ENCODE measurements at places on chromosomes 7 and 10. TPM values are rescaled to one million over a fixed set of nuclear protein-coding genes. Genes with fewer than 3 reads are reported as not detected.

The ACSL5 gene
- total RNA-seq = 38.8 TPM

The MGAM2 gene
- 0.05 TPM for total RNA-seq

The GNAI1 gene
- total RNA-seq = 81.2 TPM

The TMEM176A gene
- 20.8 TPM for total RNA-seq

The PKD1L1 gene
- 1.3 TPM for total RNA-seq

The GPR26 gene
- total RNA-seq = not detected

The TUBB8 gene
- total RNA-seq = not detected

The HPS6 gene
- 11.1 TPM for total RNA-seq

DNA sequence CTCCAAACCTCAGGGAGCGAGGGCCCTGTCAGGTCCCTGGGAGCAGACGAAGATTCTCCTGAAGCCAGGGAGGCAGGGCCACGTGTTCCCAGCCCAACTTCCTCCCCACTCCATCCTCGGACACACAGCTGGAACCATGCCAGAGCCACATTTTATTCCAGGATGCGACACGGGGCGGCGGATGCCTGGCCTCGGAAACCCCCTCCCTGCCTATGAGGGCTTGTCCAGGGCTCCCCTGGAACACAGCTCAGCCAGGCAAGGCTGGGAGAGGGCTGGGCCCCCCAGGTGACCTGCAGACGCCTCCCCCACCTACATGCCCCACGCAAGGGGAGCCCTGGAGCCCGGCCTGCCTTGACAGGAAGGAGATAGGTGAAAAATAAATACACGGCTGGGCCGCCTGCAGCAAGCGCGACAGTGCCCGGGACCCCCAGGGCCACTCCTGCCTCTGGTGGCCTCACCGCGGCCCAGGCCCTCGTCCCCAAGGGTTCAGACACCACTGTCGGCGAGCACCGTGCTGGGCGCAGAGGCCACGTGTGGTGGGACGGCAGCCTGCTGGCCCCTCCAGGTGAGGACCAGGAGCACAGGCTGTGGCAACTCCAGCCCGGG is 21.5 kb downstream of the GET4 start:
- no peak for DNase-seq

- no peak for DNase-seq
Observed at GRCh38 chr10:110057456-110057855, 49.7 kb downstream of the ADD3 start.

DNA sequence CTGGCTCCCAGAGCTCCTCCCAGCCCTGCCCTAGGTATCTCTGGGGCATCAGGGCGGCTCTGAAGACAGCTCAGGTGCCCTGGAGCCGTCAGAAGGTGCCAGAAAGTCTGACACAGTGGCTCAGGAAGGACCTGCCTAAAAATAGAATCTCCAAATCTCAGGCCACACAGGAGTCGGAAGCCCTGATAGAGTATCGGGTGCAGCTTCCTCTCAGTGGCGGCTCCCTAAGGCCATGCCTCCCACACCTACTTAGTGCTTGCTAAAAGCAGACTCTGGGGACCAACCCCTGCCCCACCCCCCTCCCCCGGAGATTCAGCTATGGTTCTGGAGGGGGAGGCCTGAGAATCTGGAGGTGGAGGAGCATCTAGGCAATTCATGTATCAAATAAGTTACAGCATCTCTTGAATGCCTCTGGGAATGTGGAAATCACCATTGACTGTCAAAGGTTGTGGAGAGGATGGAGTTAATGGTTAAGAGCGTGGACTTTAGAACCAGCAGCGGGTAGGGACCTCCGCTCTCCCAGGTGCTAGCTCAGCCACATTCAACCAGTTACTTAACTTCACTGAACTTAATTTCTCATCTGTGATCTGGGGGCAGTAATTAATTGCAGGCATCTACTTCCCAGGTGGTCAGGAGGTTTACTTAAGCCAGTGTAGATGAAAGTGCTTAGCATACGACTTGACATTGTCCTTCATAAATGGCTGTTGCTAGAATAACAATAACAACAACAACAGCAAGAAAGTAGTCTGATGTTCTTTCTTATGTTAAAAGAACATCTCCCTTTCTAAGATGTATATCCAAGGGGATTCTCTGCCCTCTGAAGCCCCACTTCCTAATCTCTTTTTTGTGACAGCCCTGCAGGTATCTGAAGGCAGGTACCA is 38.6 kb upstream of the MXI1 start:
- no peak for DNase-seq

GRCh38 chr7:139655305-139655704 is 122.5 kb downstream of the HIPK2 start:
- DNase-seq = no peak

DNA sequence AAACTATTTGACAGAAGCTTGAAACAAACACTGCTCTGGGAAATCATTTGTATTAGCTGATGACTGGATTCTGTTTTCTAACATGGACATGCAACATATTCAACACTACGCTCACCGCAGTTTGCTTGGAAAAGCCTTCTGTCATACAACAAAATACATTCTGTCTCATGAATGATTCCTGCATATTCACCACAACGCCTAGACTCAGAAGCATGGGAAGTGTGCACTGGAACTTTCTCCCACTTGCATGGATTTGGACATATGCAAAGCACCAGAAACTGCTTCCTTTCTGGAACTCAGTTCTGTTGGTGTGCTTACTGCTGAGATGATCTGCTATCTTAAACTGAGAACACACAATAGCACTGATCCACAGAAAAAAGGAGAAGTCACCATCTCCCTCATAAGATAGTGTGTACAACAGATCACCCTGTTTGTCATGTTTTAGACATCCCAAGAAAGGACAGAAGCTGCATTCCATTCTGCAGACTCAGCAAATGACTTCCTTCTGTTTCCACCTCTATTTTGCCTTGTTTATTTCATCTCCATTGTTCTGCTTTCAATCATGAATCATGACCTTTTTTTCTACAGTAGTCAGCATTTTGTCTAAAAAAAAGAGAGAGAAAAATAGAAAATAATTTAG is 115.8 kb downstream of the HTR7 start:
- no peak for DNase-seq

- no peak for DNase-seq
Observed at GRCh38 chr10:93461109-93461806, 20.9 kb downstream of the MYOF start.

DNA sequence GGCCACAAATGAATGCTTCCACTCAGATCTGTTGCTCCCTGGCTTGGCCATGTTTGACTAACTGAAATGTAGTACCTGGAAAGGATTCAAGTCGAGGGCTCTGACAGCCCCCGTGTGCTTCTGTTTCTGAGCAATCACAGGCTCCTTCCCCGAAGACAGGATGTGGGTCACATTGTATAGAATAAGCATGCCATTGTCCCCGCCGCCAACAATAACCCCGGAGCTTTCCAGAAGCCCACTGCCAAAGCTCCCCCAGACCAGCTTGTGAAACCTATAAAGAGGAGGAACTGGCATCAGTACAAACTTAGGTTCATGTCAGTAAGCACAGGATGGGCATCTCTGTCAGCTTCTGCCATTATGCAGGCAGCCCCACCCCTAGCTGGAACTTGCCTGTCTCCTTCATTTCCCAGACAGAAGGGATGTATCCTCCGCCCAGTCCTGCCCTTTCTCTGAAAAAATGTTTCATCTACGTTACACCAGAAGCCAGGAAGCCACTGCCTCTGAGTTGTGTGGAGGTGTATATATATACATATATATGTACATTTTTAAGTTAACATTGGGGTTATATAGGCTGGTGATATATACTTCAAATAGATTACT is 10.3 kb downstream of the SEC31B start:
- DNase-seq = no peak

DNA sequence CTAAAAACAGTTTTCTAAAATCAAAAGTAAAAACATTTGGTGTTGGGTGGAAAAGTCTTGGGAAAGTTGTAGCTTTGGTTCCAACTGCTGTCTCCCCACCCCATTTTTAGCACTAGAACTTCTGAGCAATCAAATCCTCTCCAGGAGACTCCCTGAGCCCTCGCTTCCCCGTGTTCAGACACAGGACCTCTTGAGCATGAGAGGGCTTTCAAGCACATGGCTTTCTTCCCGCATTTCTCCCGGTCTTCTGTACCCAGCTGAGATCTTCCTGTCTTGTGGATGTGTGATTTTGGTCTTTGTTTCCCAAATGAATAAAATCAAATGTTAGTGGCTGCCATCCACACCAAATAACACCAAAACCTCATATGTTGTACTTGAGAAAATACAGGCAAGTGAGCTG is 5.0 kb downstream of the CXCL12 start:
- no peak for DNase-seq

DNA sequence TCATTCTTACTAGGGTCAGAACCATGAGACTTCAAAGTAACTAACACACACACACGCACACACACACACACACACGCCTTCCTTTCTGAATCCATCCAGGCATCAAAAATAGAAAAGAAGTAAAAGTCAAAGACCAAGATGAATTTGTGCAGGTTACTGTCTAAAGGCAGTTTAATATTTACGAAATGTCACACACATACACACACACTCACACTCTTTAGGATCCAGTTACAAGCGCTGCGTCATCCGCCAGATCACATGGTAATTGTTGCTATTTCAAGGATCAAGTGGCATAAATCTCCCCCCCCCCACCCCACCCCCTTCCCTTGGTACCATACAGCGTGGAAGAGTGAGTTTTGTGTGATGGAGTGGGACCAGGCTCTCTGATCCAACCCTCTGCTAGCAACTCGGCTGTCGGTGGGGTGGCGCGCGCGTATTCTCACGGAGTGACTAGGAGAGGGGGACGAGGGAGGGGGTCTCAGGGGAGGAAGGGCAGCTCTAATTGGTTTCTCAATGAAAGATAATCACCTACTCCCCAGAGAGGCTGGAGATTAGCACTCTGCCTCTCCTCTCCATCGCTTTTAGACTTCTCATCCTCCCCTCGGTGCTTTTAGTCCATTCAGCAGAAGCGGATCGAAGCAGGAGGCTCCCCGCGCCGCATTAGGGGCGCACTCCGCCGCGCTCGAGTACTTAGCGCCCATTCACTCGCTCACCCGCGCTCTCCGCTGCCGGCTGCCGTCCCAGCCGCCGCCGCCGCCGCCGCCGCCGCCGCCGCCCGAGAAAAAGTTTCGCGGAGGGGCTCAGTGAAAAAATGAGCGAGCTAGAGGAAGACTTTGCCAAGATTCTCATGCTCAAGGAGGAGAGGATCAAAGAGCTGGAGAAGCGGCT is 83.5 kb upstream of the PRKG1 start:
- DNase-seq = no peak

DNA sequence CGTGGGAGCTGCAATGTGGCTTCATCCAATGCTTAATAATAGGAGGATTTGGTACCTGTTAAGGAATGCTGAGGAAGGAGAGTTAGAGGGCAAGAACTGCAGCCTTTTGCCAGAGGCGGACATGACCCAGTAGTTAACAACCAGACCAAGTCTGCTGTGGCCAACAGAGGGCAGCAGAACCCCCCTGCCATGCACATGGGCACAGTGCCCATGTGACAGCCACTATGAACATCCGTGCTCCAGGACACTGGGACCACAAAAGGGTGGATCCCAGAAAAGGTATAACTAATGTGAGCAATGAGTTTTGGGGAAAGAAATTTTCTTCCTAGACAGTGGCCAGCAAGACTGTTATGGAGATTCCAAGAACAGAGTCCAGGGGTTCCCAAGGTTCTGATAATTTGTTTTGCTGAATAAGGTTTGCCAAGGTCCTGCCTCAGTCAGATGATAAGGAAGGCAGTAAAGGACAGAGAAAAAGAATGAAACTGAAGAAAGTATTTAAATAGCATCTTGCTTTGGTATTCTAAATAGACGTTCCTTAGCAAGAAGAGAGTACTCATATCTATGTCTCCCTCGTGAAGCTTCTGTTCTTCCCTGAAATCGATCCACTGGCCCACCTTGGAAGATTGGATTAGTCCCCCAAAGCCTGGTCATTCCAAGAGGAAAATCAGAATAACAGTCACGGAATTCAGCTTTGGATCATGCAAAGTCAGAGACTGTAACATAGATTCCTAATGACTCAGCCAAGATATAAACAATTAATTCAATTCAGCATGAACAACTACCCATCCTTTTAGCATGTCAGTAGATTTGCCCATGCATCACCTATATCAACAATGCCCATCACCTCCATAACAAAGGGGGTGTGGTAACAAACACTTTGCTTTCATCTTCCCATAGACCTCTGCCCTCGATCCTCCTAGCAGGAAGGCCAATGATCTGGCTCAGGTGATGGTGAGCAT is 56.0 kb downstream of the LGI1 start:
- DNase-seq = no peak

- DNase-seq = no peak
Observed at GRCh38 chr10:11023009-11023953, 5.6 kb downstream of the CELF2 start.

DNA sequence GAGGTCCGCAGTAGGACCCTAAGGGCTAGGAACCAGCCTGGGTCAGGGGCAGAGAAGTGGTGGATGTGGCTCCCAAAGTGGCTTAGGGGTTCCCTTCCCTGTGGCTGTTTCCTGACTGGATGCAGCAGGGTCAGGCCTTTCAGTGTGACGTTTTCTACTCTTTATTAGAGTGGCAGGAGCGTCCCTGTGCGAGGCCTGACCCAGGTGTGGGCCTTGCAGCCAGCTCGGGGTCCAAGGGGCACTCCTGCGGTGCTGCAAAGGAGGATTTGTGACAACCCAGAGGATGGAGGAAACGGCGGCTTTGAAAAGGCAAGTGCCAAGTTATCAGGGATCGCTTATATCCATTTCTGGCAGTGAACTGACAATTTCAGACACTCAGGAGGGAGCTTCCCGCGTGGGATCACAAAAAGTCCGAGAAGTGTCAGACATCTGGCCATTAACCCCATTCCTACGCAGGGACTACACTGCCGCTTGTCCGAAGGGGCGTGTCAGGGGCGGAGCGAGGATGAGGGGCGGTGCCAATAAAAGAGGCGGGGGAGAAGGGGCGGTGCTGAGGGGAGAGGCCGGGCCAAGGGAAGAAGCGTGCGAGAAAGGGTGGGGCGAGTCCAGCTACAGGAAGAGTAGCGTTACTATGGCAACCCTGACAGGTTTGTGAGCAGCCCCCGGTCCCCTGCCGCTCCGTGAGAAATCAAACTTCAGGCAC is 98.8 kb upstream of the ZNF722 start:
- no peak for DNase-seq

- DNase-seq = no peak
Observed at GRCh38 chr7:3356173-3356572, 55.1 kb downstream of the SDK1 start.

DNA sequence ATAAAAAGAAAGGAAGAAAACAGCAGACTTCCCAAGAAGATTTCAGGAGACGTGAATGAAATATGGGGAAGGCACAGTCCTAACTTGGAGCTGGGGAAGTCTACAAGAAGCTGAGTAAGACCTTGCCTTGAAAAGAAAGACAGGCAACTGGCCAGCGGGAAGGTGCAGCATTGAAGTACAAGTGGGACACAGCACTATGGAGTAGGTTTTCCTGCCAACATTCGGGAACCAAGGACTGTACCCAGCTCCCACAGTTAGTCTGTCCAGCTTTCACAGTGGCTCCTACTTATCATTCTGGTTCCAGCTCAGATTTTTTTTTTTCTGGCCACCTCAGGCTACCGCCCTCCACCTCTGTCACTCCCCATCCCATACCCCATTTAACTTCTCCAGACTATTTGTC is 10.0 kb downstream of the HPS1 start:
- no peak for DNase-seq
